ENCODE measurements at places on chromosomes 6 and 20.

DNA sequence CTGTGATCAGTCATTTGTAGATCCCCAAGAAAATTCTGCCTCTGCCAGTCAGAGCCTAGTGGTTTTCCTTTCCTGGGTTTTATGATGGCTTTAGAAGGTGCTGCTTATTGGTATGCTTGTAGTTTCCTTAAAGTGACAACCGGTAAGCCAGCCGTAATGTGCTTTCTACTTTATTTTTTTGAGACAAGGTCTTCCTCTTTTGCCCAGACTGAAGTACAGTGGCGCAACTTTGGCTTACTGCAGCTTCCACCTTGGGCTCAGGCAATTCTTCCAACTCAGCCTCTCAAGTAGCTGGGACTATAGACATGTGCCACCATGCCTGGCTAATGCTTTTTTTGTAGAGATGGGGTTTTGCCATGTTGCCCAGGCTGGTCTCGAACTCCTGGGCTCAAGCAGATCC is 23.5 kb downstream of the MCM8 start:
- no peak for DNase-seq

DNA sequence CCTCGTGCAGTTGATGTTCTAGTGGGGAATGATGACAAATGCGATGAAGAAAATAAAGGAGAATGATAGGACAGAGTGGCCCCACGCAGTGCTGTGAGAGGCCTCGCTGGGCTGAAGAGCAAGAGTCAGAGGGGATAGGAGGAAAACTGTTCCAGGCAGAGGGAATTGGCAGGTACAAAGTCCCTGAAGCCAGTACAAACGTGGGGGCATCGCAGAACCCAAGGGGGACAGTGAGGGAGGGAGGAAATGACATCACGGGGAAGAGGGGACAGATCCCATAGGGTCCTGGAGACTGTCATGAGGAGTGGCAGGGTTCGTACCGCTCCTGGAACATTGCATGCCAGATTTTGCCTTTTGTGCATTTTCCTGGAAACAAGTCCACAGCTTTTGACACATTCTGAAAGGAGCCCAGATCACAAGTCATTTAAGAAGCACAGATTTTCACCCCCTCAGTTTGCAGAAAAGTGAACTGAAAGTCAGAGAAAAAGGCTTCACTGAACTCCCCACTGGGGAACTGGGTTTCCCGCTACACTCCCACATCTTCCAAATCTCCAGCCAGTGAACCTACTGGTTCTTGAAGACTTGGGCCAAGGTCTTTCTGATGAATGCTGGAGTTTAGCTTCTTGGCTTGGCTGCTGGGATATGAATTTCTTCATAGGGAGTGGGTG is 77.0 kb downstream of the SULF2 start:
- no peak for DNase-seq

DNA sequence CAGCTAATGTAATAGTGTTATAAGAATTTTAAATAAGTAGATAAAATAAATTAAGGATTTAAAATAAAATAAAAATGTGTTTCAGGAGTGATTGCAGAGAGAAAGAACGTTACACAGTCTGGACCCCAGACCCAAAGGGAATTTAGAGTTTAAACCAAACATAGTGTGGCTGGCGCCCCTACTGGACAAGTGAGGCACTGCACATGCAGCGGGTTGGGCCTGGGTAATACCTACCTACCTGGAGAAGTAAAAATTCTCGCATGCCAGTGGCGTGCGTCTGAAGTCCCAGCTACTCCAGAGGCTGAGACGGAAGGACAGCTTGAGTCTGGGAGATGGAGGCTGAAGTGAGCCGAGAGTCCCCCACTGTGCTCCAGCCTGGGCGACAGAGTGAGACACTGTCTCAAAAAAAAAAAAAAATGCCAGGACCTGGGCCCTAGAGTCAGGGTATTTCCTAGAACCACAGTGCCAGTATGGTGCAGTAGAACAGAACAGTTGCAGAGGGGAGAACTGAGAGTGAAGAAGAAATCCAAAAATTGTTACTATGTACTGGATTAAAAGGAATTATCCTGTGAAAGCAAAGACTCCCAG is 71.4 kb upstream of the TCF21 start:
- no peak for DNase-seq

- no peak for DNase-seq
Observed at GRCh38 chr6:145420599-145420998, 314.7 kb downstream of the EPM2A start.

DNA sequence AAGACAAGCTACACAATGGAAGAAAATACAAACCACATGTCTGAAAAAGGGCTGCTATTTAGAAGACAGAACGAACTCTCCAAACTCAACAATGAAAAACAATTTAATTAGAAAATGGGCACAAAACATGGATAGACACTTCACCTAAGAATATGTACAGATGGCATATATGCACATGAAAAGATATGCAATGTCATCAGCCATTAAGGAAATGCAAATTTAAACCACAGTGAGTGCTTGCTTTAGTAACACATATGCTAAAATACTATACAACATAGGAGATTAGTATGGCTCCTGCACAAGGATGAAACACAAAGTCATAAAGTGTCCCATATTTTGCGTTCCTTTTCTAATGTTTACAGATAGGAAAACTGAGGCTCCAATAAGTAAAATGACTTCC is 60.4 kb upstream of the FAM83B start:
- DNase-seq, result no peak

DNA sequence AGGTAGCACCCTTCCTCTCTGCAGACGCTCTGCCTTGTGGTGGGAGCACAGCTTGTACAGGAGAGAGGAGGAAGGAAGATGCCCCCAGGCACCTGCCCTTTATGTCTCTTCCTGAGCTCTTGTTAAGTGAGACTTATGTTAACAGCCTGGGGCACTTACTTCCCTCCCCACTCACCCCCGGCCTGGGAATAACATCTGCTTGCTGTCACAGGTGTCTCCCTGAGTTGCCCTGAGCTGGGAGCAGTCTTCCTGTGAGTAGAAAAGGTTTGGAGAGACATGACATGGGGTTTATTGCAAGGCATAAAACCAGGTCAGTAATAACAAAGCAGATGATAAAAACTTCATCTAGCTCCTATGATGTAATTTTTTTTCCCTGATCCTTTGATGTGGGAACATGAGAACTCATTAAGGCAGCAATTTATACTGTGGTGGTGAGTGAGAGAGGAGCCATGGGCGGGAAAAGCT is 1.9 kb downstream of the SSTR4 start:
- DNase-seq, result no peak

GRCh38 chr6:47681201-47681990 is 17.0 kb upstream of the ADGRF4 start:
- no peak for DNase-seq

DNA sequence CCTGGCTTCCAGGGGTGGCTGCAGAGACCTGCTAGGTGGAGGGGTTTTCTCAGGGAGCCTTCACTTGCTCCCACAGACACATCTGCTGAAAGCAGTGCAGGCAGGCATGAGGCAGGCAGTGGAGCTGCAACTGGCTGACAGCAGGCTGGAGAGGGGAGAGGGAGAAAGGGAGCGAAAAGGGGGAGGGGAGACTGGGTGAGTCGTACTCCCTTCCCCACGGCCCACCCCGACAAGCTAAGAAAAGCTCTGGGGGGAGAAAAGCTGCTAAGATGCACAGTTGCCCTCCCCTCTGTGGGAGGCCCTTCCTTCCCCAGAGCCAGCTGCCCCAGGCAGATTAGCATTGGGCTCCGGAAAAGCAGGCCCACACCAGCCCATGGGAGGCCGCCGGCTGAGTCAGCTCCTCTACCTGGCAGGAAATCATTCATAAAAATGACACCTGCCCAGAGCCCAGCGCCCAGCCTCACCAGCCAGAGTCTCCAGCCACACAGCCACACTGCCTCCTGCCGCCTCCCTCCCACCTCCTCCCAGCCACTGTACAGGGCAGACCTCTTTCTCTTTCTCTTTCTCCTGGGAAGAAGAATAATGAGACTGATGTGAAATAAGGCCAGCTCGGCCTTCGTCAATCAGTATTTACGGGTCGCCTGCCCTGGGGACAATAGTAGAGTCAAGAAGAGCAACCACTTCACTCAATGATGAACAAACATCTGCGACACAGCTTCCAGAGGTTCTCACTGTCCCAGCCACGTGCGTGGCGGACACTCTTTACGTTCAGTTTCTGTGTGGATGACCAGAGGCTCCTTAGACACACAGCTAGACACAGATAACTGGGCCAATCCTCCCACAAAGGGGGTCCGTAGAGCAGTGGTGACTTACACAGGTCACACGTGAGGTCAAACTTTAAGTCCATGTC is 7.7 kb upstream of the C20orf203 start:
- no peak for DNase-seq

GRCh38 chr20:40808936-40809335 is 119.9 kb upstream of the MAFB start:
- DNase-seq, result no peak

GRCh38 chr6:43308101-43308989 is at the start of gene CRIP3:
Gene CRIP3, minus strand, starts transcription at chr6:43308826. Its CDS starts 34 bp downstream, at chr6:43308792.
- DNase-seq, result peak; percentile 77

- DNase-seq, result no peak
Observed at GRCh38 chr6:53311586-53311935, 37.2 kb downstream of the ELOVL5 start.

- no peak for DNase-seq
Observed at GRCh38 chr20:58956078-58956477, 25.0 kb upstream of the NELFCD start.

DNA sequence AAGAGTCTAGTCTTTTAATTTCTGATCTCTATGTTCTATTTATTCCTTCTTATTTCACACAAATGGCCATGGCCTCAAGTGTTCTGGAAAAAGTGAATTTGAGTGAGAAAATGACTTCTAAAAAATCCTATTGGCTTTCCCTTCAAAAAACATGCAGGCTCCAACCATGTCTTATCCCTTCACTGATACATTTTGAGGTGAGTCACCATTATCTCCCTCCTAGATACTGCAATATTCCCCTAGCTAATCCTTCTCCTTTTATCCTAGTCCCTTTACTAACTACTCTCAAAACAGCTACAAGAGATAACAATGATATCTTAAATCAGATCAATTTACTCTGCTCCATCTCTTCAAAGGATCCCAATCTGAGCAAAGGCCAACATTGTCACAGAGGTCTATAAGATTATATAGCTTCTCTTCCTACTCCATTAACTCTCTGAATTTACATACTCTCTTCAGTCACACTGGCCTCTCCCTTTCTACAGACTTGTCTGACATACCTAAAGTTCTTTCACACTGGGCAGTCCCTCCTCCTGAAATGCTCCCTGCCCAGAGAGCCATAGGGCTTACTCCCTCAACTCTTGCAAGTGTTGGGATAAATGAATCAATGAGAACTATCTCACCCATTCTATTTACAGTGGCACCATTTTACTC is 129.2 kb downstream of the TENT5A start:
- no peak for DNase-seq

GRCh38 chr6:108564178-108564577 is 3.5 kb downstream of the FOXO3 start:
- no peak for DNase-seq

DNA sequence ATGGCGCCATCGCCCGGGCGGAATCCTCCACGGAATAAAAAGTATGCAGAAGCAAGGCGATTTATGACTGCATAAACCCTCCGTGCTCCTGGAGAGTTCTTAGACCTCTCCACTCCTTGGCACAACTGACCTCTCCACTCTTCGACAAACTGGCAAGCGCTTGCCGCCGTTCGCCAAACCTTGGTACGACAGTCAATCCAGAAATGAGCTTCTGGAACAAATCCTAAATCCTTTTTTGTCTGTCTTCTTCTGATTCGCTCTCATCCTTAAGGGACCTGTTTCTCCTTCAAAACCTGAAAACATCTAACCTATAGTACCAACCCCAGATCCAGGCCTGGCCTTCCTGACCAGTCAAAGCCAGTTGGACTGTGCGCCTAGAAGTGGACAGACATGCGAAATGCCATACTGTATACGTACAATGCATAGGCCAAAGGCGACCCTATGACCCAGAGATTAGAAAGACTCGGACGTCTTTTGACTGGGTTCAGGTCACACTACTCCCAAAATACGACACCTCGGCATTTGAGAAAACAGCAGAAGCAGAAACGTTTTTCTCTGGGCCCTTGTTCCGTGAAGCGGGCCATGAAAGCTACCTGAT is 59.4 kb downstream of the TRIM27 start:
- no peak for DNase-seq

DNA sequence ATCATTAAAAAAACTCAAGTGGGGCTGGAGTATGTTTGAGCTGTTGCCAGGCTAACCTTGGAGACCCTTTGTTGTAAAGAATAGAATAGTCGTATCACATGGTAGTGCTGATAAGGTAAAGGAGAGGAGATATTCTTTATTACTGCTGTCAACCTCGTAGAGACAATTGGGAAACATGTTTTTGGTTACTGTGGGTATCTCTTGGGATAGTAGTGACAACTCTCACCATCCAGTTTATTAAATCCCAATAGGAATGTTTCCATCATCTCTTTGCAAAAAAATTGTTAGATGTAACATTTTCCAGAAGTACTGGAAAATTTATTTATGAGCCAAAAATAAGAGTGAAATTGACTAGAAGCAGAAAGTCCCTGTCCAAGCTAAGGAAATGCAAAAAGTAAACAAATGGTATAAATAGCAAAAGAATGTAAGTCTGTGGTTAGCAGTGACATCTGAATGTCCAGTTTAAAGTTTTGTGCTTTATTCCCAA is 829.3 kb upstream of the CITED2 start:
- DNase-seq, result no peak

DNA sequence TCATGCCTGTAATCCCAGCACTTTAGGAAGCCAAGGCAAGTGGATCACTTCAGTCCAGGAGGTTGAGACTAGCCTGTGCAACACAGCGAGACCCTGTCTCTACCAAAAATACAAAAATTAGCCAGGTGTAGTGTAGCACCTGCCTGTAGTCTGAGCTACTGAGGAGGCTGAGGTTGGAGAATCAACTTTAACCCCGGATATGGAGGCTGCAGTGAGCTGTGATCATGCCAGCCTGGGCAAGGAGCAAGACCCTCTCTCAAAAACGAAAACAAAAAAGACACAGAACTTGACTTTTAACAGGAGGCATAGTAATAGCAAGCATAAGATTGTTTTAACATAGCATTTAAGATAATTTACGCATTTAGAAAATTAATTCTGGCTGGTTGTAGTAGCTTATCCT is 32.5 kb downstream of the MYB start:
- no peak for DNase-seq

GRCh38 chr20:3889489-3890397 is 556 bp downstream of the PANK2 start:
- DNase-seq, result peak; percentile 17

DNA sequence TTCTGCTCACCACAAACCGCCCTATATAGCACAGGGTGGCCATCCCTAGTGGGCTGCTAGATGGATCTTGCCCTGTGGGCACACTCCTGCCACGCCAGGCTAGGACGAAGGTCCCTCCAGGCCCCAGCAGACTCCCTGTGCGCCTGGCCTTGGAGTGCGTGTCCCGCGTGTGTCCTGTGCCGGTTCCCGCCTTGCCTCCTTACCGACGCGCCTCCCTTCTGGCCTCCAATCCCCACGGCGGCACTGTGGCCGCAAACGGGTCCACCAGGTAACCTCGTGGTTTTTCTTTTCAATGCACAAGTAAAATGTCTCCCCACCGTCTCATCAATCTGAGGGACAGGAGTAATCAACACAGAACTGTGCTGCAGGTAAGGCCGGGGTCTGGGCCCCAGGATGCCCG is 133.8 kb upstream of the PHACTR3 start:
- no peak for DNase-seq
